ENCODE measurements at places on chromosomes 1 and 21.

DNA sequence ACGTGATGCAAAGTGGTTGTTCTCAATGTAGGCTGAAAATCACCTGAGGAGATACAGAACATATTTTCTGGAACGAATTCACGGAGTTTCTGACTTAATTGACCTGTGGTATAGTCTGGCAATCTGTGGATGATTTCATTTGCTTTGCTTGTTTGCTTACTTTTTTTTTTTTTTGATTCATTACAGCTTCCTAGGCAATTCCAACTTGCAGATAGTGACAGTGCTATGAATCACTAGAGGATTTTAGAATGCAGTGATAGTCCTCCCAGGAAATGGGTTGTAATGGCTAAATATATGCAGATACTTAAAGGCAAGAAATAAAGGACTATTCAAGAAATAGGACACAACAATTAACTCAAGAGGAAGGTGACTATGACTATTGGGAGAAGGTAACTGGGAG lies 1378.1 kb upstream of the PRMT6 start:
- DNase-seq: no peak

- DNase-seq: peak; percentile 15
Observed at GRCh38 chr1:181936768-181937581, 124.5 kb downstream of the ZNF648 start.

GRCh38 chr21:35204850-35205541 lies 155.9 kb upstream of the RUNX1 start:
- DNase-seq: peak; percentile 85

DNA sequence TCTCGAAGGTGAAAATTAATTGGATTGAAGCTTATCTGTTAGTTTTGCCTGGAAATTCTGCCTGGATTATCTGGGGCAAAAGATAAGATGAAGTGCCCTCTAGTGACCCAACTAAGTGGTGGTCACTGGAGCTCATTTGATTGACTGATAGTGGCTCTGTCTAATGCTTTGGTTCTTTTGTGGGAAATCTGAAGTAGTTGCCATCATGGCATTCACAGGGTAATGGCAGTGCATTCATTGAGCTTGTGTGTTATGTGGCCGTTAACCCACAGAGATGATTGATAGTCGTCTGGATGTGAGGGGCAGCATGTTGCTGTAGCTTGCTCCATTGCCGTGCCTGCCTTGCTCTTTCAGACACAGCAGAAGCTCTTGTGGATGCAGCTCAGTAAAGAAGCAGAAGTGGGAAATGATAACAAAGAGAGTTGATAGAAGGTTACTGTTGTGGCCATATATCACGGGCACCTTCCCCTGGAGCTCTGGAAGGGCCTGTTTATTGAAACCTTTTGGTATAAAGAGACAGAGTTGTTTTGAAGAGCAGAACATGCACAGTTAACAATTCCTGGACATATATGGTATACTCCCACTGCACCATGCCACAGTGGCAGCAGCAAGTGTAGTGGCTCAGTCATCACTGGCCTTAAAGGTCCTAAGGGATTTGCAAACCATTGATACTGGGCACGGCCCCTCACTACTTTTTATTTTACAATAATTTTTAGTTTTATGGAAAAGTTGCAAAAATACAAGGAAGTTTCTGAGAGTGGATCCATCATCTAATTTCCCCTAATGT lies 42.0 kb downstream of the CXADR start:
- DNase-seq: peak; percentile 12

DNA sequence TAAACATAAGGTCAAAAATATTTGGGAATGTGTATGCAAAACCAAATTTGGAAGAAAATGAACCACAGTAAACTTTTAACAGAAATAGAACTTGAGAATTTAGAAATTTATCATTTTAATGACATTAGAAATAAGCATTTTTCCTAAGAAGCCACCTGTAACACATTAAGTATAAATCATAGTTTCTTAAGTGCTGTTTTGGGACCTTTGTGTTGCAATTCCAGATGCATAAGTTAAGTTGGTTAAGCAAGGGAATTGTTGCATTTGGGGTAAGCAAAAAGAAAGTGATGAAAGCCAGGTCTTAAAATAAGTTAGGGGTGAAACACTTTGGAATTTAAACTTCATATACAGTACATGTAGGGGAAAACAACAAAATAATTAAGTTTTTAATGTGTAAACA lies 49.8 kb downstream of the CDKN2C start:
- DNase-seq: no peak

GRCh38 chr1:203121186-203122015 lies 6.1 kb upstream of the ADORA1 start:
- no peak for DNase-seq

GRCh38 chr1:74609810-74610371 lies 63.7 kb downstream of the ERICH3 start:
- DNase-seq: no peak

DNA sequence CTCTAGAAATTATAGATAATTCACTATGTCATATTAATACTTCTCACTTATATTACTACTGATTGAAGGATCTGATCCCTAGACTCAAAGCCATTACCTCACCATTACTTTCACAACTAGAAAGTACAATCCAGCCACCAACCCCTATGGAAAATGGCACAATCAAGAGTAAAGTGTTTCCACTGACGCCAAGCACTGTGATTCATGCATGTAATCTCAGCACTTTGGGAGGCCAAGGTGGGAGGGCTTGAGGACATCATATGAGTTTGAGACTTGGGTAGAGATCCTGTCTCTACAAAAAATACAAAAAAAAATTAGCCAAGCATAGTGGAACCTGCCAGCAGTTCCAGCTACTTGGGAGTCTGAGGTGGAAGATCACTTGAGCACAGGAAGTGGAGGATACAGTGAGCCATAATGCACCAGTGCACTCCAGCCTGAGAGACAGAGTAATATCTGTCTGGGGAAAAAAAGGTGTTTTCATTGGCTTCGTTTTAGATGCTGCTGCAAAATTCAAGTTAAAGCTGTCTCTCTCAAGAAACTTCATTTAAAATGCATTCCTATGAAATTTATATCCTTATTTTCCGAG lies 126.5 kb downstream of the AKT3 start:
- no peak for DNase-seq

DNA sequence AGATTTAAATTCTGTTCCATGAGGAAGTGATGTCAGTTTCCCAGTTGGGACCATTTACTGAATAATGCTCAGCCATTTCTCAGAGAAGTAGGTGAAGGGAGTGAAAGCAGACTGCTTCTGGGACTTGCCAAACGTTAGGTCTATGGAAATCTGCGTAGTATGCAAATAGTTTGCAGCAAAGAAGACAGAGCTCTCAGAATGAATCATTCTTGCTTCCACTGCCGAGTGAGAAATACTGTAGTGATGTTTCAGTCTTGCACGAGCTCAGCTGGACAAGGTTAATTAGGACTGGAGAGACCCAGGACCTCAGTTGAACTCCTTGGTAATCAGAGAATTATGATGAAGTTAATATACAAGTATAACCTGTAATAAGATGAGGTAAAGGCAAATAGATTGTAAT lies 317.7 kb upstream of the DAB1 start:
- no peak for DNase-seq

GRCh38 chr1:90724361-90724760 lies 7.3 kb upstream of the BARHL2 start:
- DNase-seq: no peak

GRCh38 chr1:236808564-236809130 lies 13.6 kb downstream of the MTR start:
- peak; percentile 38 for DNase-seq

DNA sequence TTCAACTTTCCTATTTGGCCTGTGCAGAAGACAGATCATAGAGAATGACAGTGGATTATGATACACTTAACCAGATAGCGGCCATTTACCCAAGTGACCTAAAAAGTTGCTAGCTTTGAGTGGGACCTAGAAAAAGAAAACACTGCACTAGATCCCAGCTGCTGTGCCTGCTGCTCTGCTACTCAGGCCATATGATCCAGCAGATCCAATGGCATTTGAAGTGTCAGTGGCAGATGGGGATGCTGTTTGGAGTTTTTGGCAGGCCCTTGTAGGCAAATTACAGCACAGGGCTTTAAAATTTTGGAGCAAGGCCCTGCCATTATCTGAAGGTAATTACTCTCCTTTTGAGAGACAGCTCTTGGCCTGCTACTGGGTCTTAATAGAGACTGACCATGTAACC lies 74.0 kb upstream of the KCNE2 start:
- no peak for DNase-seq
